ENCODE measurements at places on chromosomes 6 and 20. TPM values are rescaled to one million over a fixed set of nuclear protein-coding genes. Genes with fewer than 3 reads are reported as not detected.

DNA sequence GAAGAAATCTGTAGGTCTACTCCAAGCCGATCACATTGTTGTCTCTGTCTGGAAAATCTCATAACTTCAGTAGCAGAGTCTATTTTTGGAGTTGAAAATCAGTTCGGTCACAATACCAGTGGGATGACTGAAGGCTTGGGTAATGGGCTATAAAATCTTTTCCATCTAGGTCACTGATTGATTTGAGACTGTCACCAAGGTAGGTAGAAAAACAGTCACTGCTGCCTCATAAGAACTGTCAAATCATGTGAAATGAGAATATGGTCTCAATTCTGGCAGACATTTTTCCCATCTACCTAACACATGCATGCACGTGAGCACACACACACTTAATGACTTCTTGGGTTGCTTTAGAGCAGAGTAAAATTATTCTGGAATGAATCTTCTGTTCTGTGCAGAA, 1162.8 kb upstream of the CITED2 start:
- no peaks in the 10 kb centered on the region for H3K27me3 ChIP-seq
- peaks cover 35% of the 10 kb centered on the region for H3K4me1 ChIP-seq
- H3K4me3 ChIP-seq = no peak overlapping the region
- peak overlapping the region; percentile 94 for H3K27ac ChIP-seq

- H3K27me3 ChIP-seq = no peaks in the 10 kb centered on the region
- no peaks in the 10 kb centered on the region for H3K4me1 ChIP-seq
- H3K36me3 ChIP-seq = no peaks in the 10 kb centered on the region
- H3K27ac ChIP-seq = no peak overlapping the region
Observed at GRCh38 chr20:60008130-60008808, 50.0 kb downstream of the CDH26 start.

- peak; percentile 82 for DNase-seq
- peak overlapping the region; percentile 43 for H3K27ac ChIP-seq
- H3K4me3 ChIP-seq = no peak overlapping the region
- H3K27me3 ChIP-seq = no peaks in the 10 kb centered on the region
- no peaks in the 10 kb centered on the region for H3K36me3 ChIP-seq
Observed at GRCh38 chr6:88360203-88360797, 194.2 kb upstream of the CNR1 start.

DNA sequence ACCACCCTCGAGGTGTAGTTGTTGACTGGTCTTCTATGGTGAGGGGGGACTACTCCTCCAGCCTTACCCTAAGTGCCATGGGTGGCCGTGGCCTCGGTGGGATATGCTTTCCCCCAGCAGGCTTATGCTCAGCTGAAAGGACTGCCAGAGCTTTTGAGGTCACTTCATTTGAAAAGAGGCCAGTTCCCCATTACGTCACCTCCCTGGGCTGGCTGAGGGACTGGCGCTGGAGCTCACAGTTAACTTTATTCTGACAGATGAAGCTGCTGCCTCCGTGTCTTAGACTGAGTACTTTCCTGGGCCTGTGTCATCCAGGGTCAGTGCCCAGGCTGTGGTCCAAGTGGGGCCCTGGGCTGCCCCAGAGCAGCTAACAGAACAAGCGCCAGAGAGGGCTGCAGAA, 42.8 kb upstream of the PCMTD2 start:
- peaks cover 8% of the 10 kb centered on the region for H3K27me3 ChIP-seq
- H3K4me3 ChIP-seq = no peak overlapping the region
- peak; percentile 36 for DNase-seq
- no peak overlapping the region for H3K27ac ChIP-seq
- no peaks in the 10 kb centered on the region for H3K36me3 ChIP-seq

GRCh38 chr6:82740072-82740471, 325.6 kb downstream of the UBE3D start:
- no peaks in the 10 kb centered on the region for H3K36me3 ChIP-seq
- H3K4me3 ChIP-seq = no peak overlapping the region
- H3K4me1 ChIP-seq = no peaks in the 10 kb centered on the region
- H3K27ac ChIP-seq = no peak overlapping the region
- no peak for DNase-seq

Gene DLL1
- total RNA-seq = 1.6 TPM

Gene OXT
- not detected for total RNA-seq

Gene CRISP2
- total RNA-seq = not detected

DNA sequence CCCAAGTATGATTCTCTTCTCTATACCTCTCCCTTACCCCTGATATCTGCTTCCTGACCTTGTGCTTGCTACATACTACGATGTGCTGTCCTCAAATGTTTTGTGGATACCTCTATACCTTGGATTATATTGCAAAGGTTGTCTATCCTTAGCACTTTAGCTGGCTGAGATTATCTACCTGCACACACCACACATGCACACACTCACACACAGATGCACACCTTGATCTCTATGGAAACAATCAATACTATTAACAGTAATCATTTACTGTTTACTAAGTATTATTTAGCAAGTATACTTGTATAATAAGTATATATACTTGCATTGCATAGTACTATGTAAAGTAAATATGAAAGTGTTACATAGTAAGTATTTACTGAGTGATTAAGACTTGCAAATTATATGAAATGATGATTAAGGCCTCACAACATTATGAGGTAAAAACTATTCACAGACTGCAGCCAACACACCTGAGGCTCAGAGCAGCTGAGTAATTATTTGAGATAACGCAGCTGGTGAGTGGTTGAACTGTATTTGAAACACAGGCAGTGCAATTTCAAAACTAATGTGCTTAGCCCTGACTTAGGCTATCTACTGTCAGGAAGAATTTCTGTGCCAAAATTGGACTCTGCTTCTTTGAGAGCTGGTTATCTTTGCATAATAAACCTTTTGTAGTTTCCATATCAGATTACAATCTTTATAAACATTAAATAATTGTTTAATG, 699.9 kb downstream of the FRK start:
- H3K27ac ChIP-seq = no peak overlapping the region
- no peaks in the 10 kb centered on the region for H3K36me3 ChIP-seq
- H3K27me3 ChIP-seq = no peaks in the 10 kb centered on the region

DNA sequence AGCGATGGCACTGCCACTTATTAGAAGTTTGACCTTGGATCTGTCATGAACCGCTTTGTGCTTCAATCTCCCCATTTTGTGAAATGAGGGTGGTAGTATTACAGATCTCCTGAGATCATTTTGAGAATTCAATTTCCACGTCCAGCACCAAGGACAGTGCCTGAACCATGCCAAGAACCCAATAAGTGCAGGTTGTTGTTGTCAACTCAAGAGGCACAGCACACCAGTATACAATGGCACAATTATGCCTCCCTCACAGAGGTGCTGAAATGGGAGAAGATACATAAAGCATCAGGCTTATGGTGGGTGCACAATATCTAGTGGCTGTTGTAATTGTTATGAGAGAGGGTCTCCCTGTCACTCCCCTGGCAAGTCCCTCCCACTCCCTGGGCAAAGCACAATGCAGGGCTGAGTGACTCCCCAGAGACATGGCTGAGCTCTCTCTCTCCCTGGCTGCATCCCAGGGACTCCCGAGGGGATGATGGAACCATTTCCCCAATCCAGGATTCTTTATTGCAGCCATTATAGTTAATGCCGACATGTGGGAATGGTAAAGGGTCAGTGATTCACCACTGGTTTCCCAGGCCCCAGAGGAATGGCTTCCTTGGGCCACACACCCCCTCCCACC, 78.7 kb downstream of the CDH22 start:
- no peak overlapping the region for H3K27ac ChIP-seq
- DNase-seq = no peak
- H3K4me1 ChIP-seq = peaks cover 4% of the 10 kb centered on the region

DNA sequence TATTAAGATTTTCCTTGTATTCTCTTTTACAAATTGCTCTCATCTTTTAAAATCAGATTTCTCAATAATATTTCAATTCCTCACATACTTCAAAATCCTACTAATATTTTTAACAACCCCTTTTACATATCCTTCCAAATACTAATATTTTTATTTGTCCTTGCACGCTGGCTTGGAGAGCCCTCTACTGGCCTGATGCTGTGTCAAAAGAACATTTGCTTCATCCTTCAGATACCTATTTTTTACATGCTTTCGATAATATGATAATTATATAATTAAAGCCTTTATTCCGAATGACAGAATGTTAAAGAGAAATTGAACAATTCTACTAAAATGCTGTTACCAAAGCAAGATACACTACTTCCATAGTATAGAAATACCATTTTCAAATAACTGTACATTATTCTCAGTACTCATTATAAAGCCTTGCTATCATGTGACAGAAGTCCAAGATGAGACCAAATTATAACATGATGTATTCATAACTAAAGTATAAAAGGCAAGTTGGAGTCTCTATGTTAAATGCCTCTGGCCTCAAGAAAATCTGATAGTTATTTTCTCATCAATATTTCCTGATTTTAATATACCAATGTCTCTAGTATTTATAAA, 39.0 kb upstream of the PLN start:
- DNase-seq = peak; percentile 22
- H3K4me3 ChIP-seq = no peak overlapping the region
- H3K27ac ChIP-seq = no peak overlapping the region
- H3K27me3 ChIP-seq = no peaks in the 10 kb centered on the region
- H3K36me3 ChIP-seq = no peaks in the 10 kb centered on the region
- H3K4me1 ChIP-seq = no peaks in the 10 kb centered on the region

GRCh38 chr6:143705569-143705968, 27.8 kb downstream of the PHACTR2 start:
- no peak overlapping the region for H3K4me3 ChIP-seq
- H3K36me3 ChIP-seq = no peaks in the 10 kb centered on the region
- no peak overlapping the region for H3K27ac ChIP-seq
- DNase-seq = no peak

Gene OTOR
- total RNA-seq = not detected

DNA sequence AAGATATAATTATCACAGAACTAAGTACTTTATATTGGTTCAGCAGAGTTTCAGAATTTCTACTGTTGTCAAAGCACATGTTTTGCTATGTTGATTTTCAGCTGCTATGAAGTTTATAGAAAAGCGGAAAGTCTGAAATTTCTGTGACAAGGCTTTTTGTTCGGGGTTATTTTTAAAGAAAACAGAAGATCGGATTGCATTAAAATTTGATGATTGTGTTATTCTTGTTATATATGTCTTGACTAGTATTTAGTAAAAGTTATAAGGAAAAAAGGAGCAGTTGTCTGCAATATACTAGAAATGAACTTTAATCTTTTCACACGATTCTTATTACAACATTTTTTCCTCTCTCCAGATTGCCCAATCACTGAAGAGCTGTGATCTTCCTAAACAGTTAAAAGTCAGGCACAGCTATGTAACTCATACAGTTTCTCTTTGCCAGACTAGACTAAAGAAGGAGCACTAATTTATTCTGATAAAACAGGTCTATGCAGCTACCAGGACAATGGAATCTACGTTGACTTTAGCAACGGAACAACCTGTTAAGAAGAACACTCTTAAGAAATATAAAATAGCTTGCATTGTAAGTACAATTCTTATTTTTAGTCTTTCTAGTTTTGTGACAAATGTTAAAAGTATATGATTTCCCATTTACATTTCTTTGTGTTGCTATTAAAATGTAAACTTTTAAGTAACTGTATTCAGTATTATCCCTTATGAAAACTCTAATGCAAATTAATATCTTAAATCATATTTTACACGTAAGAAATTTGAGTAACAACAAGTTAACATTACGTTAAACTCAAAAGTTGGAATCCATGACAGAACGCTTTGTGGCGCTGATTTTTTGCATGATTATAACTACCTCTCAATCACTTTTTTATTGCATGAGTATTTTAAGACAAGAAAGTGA, at the start of gene ENPP3:
ENPP3 (plus strand) TSS at position 423 of the 913 bp plus-strand sequence; CDS start at position 506, 83 bp downstream.
- no peaks in the 10 kb centered on the region for H3K36me3 ChIP-seq
- no peak within 1 kb of the TSS for H3K27ac ChIP-seq
- H3K27me3 ChIP-seq = no peaks in the 10 kb centered on the region
- no peaks in the 10 kb centered on the region for H3K4me1 ChIP-seq
- no peak within 1 kb of the TSS for H3K4me3 ChIP-seq
